ENCODE measurements at places on chromosomes 2 and 18. TPM values are rescaled to one million over a fixed set of nuclear protein-coding genes. Genes with fewer than 3 reads are reported as not detected.

DNA sequence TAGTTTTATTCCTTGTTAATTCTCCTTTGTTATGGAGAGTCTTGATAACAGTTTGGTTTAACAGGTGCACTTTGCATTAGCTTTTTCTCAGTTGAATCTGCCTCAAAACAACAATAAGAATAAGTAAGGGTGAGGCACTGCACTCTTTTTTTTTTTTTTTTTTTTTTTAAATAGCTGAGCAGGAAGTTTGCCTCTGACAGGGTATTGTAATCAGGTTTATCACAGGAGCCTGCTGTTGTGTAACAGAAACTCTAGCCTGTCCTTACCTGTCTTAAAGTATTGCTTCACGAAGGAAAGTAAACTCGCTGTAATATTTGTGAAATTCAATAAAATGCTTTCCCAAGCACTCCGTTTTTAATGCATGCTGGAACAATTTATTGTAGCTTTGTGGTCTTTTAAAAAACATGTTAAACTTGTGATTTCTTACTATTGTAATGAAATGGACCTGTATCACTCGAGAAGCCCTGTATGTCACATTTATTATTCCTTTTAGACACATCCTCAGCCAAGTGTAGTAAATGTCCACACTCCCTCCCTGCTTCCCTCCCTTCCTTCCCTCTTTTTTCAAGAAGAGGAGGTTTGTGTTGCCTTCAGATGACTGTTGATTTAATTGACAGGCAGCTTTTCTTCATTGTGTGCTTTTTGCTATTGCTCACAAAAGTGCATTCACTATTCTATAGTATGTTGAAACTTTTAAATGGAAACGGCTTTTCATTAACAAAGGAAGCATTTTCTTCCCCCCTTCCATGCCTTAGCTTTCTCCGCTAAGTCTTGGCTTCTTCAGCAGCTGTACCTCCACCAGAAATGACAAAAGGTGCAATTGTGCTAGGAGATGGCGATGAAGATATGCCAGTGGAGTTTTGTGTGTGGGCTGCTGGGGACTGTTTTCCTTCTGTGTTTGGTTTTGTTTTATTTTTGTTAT, 52.7 kb downstream of the TAF1B start:
- no peak for DNase-seq

DNA sequence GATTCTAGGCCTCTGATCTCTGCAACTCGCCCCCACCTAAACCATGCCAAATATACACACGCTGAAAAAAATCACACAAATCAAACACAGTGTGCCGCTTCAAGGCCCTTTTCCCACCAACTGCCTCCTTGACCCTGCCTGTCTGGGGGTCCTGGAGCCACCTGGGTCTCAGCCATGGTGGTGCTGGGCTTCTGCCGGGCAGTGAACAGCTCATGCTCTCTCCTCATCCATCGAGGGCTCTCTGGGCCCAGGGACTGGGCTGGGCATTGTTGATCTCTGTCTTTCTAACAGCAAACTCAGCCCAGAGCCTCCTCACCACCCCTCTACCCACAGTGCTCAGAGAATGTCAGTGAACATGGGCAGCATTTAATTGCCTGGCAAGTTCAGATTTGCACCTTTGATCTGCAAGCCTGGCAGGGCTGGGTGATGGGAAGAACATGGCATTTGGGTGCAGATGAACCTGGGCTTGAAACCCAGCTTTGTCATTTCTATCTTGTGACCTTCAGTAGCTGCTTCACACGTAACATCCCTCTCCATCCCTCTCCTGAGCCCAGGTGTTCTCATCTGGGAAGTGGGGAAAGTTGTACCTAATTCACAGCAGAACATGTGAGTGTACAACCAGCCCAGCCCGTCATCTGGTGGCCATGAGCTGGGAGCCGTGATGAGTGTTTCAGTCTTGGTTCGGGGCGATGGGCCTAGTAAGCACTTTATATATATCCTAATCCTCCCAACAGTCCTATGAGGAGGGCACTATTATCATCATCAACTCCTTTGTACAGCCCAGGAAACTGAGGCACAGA, 46.1 kb downstream of the SDC1 start:
- no peak for DNase-seq

GRCh38 chr2:148936857-148937450, 61.9 kb downstream of the KIF5C start:
- DNase-seq = no peak

DNA sequence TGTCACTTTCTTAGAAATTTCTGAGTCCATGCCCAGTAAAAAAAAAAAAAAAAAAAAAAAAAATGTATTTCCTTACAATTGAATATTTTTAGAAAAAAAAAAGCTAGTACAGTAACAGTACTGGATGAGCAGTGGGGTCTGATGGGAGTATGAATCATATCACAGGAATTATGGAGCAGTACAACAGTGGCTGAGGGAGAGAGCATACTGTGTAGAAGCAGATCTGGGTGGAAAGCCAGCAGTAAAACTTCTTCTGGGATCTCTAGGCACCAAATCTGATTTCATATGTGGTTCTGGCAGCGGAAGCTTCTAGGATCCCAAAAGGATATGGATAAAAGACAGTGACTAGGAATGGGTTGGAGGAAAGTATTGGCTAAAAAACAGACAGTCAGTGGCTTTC, 414.9 kb upstream of the FSHR start:
- no peak for DNase-seq

GRCh38 chr18:46771141-46771540, 14.3 kb upstream of the ST8SIA5 start:
- no peak for DNase-seq

- DNase-seq = no peak
Observed at GRCh38 chr18:49769047-49769728, 44.1 kb downstream of the ACAA2 start.

- no peak for DNase-seq
Observed at GRCh38 chr2:84427235-84428138, 31.6 kb downstream of the SUCLG1 start.

DNA sequence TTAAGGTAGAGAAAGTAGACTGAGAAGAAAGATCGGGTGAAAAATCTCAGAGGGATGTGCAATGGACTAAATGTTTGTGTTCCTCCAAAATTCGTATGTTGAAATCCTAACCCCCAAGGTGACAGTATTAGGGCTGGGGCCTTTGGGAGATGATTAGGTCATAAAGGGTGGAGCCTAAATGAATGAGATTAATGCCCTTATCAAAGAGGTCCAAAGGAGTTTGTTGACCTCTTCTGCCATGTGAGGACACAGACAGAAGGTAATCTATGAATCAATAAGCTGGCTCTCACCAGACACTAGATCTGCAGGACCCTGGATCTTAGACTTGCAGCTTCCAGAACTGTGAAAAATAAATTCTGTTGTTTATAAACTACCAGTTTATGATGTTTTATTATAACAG, 2.7 kb upstream of the NMI start:
- no peak for DNase-seq

DNA sequence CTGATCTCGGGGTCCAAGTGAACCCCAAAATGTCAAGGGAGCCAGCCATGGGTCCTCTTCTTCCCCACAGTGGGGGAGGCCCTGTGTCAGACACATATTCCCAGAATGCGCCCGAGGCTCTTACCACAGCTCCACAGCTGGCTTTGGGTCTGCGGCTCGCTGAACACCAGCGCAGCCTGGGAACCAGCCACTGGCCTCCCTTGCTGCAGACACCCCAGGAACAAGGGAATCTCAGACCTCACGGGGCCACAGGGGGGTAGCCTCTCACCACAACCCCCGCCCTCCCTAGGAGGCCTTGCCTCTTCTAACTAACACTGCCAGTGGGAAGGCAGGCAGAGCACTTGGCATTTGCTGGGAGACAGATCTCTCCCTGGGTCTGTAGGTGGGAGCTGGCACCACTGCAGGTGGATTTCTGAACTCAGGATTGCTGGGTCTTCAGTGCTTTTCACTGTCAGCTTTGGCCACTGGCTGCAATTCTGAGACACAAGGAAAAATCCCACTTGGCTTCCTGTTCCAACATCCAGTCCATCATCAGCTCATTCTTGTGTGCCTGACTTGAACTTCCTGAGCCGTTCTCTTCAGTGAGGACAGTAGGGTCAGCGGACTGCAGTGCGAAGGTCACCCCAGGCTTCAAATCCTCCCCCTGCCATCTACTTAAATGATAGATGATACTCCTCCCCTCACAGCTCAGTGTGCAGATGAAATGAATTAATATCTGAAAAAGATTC, 128.7 kb downstream of the CAPN13 start:
- no peak for DNase-seq

DNA sequence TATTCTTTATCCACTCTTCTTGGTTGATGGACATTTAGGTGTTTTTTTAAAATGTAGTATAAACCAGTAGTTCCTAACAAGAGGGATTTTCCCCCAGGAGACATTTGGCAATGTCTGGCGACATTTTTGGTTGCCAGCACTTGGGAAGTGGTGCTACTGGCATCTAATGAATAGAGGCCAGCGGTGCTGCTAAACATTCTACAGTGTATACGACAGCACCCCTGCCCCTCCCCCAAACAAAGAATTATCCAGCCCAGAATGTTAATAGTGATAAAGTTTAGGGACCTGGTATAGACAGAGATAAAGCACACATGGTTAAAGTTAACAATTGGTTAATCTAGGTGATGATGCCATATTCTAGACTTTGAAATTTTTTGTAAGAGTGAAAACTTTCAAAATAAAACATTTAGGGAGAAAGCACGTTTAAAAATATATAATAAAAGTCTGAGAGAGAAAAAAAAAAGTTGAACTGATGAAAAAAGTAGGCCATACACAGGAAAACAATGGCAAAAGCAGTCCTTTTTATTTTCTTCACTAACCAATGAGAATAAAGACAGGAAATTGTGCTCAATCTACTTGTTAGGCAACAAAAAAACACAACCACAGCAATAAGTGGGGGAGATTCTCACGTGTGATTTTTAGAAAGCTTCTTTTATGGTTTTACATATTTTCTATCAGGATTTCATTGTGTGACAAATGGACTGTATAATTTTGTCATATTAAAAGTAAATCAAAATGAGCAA, 14.8 kb downstream of the FBXO48 start:
- DNase-seq = no peak

DNA sequence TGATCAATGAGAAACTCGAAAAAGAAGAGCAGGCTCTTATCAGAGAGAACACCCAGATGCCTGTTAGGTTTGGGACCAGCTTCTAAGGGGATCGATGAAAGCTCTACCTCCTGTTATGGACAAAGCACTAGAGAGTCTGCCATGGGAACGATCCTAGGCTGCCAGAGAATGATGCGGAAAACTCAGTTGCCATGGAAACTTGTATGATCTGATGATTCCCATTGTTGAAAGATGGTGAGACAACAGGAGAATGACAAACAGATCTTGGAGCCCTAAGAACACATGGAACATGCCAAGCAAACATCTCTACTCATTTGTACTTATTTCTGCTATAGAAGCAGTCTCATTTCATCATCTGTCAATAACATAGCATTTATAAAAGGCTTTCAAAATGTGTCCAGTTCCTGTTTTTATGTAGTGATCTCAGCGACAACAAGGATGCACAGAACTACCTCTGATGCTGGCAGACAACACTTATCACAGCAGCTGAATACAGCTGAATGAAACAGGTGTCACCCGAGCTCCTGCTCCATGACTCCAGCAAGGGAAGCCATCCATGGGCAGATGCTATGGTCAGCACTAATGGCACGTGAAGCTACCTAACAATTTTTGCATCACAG, 59.6 kb downstream of the NCKAP5 start:
- DNase-seq = no peak

- no peak for DNase-seq
Observed at GRCh38 chr2:215900203-215900611, 113.1 kb downstream of the MREG start.

- no peak for DNase-seq
Observed at GRCh38 chr2:19614066-19614465, 255.6 kb upstream of the OSR1 start.

DNA sequence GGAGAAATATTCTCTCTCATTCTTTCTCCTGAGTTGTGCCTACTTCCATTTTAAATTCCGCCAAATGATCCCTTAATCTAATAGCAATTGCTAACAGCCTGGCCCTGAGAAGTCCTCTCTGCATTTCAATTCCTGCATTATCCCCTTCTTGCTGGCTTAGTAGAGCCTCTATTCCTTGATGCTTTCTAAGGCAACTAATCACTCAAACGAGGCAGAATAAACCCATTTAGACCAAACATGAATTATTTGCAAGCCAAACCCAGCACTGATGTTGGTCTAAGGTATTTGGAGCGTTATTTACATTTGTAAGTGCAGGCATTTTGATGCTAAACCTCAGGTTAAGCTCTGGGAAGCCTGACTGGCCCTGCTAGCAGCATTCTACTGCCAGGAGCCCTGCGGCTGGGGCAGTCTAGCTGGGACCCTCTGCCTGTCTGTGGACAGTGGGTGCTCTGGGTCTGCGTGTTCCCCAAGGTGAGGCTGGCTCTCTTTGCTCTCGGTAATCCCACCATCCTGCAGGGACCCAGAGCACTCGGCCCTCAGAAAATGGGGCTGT, 173.1 kb upstream of the HS6ST1 start:
- DNase-seq = no peak

GRCh38 chr2:20433946-20434553, 12.8 kb upstream of the RHOB start:
- DNase-seq = no peak

DNA sequence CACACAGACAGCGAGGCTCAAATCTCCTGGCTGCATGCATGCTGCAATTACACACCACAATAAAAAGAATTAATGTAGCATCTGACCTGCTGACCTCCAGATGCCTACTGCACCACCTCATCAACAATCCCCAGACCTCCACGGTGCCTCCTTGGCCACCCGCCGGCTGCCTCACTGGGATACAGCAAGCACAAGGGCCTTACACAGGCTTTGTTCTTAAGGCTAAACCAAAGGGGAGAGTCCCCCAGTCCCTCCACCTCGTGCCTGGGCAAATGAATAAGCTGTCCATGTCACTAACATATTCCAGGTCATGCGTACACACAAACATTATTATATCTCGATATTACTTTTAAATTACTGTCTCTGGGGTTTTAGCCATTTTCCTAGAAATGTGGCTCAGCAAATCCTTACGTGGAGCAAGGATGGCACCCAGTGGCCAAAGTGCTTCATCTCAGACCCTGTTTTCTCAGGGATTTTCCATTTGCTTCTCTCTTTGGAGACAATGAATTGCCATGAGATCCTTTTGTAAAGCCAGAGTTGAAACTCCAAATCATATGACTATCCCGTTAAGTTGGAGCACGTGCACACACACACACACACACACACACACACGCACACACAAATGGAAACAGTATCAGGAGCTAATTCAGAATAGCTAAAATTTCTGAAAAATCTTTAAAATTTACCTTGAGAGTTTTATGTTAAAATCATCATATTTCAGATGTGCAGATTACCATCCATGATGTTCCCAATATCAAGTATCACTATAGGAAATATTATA, 313.8 kb downstream of the PDE11A start:
- peak; percentile 38 for DNase-seq

Gene CYP27C1
- total RNA-seq = 2.2 TPM

Gene CRYGC
- total RNA-seq = not detected

Gene ANKRD23
- 5.9 TPM for total RNA-seq

Gene DHX57
- total RNA-seq = 46.5 TPM

Gene MYO1B
- 49.4 TPM for total RNA-seq

Gene MAP3K19
- total RNA-seq = 0.78 TPM

Gene RBM45
- 31.2 TPM for total RNA-seq

Gene DSG2
- total RNA-seq = 3.3 TPM

Gene GNAL
- total RNA-seq = 49.8 TPM

Gene ABCB6
- 32.0 TPM for total RNA-seq

Gene CPO
- not detected for total RNA-seq

Gene ZNG1B
- total RNA-seq = 41.8 TPM

Gene MAL
- not detected for total RNA-seq

Gene DPP4
- total RNA-seq = 6.4 TPM

Gene GRHL1
- total RNA-seq = 4.1 TPM
